ENCODE measurements at places on chromosomes 6 and 20.

DNA sequence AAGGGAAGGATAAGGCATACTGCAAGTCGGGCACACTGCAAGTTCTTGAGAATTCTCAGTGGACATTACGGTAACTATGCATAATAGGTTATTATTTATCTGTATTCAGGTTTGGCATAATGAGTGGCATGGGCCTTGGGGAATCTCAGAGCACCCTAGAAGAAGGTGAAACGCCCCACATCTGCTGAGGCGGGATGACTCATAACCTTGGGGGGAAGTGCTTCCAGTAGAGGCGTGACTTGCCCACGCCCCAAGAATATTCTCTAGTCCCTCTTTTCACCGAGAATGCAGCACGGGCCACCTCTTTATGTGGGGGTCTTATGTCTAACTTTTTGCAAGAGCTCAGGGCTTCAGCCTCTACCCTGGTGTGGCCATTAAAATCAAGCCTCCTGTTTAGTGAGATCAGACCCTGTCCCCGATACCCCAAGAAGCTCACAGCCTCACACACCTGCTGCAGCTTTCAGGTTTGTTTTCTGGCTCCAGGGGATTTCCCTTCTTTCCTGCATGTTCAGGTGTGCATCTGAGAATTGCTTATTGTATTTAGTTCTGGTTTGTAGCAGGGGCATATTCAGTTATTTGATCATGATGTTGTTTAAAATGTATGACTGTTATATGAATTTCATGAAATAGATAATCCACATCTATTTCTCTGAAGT, 19.1 kb downstream of the ZFP64 start:
- DNase-seq = no peak

DNA sequence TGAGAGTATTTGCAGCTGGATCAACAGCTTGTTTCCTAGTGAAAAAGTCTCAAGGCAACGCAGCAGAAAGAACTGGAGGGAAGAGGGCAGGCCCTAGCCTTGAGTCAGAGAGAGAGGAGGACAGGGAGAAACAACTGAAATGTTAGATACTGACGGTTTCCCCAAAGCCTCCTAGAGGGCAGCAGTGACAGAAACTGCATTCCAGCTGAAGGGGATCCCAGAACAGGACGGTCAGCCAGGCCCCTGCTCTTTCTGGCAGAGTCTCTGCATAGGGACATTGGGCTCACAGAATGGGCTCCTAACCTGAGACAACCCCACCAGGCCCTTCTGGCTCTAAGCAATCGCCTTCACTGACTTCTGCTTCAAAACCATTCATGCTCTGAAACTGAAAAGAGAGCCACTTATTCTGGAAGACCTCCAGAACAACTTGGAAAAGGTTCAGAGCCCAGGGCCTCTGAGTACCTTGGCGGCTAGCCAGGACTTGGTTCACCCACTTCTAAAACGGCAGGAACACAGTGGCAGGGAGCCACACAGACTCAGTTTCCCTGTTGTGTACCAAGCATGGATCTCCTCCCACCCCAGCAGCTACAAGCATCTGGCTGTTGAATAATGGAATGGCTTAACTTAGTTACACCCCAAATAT, 72.9 kb downstream of the PSMB1 start:
- DNase-seq = no peak

GRCh38 chr6:17933716-17934115, 53.7 kb downstream of the KIF13A start:
- no peak for DNase-seq

DNA sequence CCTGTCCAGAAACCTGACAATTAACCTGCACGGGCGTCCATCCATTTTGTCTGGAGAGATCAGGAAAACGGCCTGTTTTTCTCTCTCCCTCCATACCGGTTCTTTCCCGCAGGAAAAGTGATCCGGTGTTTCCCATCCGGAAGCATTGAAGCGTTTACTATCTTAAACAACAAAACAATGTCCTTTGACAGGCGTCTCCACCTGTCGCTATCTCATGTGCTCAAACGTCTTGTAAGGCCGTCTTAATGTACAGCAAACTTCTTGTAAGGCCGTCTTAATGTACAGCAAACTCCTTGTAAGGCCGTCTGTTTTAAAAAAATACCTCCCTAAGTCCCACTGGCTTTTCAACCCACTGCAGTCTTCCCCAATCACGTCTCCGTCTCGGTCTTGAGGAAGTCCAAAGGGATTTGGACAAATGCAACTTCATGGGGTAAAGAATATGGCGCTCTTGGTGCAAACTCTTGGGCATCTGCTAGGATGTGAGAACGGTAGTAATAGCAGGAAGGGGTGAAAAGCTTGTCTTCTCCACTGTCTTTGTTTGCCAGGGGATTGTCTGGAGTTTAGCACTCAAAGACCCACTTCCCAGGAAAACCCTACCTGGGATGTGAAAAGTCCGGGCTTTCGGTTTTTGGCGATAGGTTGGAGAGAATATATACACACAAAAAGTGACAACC, 29.9 kb upstream of the TRIM27 start:
- peak; percentile 21 for DNase-seq

GRCh38 chr6:106397431-106397830, 36.9 kb downstream of the CRYBG1 start:
- DNase-seq = no peak

DNA sequence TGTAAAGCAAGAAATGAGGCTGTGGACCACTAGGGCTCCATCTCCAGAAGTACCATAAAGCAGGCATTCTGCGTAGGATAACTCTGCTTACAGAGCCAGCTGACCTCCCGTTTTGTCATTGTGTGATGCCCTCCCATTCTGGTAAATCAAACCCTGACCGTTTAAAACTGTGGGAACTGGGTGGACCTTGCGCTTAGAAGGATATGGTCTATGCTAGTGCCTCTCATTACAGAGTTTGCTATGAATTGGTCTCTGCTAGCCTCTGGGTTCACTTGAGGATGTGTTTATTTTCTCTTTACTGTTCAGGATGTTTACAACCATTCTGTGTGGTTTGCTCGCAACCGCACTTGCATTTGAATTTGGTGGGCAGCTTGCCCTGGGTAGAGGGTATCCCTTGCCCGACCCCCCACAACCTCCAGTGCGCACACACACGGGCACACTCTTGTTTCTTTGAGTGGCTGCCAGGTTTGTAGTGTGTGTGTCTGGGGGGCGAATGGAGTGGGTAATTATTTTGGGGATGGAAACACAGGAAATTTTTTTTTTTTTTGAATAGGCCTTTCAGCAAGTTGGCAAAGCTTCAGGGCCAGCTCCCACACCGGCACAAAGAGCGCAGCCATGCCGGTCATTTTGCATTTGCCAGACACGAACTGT, 198.3 kb downstream of the JARID2 start:
- no peak for DNase-seq

- no peak for DNase-seq
These were observed 43.8 kb upstream of the AFDN start for GRCh38 chr6:167782698-167783517.

DNA sequence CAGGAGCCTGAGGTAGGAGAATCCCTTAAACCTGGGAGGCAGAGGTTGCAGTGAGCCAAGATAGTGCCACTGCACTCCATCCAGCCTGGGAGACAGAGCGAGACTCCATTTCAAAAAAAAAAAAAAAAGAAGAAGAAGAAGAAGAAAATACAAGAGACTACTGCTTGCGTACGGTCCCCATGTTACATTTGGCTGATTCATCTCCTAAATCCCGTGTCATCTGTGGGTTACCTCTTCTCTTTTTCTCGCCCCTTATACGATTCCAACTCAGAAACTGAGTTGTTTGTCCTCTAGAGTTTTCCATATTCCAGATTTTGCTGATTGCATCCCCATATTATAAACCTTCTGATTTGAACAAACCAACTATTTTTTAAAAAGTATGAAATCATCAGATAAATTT, 62.4 kb upstream of the NELFCD start:
- DNase-seq = no peak

- no peak for DNase-seq
These were observed 147.6 kb downstream of the KIF6 start for GRCh38 chr6:39577446-39578165.

DNA sequence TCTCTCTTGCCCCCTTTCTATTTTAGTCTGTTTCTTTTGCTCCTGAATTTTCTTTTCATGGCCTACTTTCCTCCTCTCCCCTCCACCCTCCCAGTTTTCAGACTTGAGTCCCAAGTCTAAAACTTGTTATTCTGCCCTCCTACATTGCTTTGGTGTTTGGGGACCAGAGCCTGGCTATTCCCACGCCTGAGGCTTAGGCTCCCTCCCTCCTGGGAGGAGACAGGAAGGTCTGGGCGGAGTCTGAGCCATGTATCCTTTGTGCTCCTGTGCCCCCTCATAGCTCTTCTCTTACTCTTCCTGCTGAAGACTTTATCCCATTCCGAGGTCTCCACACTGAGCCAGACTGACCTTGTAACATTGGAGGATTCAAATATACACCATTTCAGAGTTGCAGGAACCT, 69.5 kb downstream of the DAAM2 start:
- DNase-seq = no peak

DNA sequence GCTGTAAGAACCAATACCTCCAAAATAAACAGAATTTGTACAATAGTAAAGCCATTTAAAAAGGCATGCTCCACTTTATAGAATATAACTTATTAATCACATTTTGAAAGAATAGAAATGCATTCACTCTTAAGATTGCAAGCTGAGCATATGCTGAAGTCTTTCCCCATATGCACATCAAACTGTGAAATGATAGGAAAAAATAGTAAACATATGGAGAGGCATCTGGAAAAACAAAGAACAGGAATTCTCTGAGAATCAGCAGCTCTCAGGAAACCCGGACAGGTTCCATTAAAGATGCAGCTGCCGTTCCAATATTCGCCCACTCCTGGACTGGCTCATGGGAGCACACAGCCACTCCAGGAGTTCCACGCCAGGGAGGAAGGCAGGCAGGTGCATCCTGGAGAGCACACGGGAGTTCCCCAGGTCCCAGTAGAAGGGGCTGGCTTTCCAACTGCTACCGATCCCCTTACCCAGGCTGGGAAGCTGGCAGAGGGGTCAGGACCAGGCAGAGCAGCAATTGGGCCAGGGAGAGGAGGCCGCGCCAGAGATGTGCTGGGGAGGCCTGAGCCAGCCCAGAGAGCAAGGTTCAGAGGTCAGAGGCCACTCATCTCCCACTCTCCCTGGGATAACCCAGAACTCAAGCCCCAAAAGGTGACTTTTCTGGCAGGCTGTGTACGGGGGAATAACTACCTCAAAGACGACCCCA, 111.1 kb downstream of the DLL1 start:
- no peak for DNase-seq

DNA sequence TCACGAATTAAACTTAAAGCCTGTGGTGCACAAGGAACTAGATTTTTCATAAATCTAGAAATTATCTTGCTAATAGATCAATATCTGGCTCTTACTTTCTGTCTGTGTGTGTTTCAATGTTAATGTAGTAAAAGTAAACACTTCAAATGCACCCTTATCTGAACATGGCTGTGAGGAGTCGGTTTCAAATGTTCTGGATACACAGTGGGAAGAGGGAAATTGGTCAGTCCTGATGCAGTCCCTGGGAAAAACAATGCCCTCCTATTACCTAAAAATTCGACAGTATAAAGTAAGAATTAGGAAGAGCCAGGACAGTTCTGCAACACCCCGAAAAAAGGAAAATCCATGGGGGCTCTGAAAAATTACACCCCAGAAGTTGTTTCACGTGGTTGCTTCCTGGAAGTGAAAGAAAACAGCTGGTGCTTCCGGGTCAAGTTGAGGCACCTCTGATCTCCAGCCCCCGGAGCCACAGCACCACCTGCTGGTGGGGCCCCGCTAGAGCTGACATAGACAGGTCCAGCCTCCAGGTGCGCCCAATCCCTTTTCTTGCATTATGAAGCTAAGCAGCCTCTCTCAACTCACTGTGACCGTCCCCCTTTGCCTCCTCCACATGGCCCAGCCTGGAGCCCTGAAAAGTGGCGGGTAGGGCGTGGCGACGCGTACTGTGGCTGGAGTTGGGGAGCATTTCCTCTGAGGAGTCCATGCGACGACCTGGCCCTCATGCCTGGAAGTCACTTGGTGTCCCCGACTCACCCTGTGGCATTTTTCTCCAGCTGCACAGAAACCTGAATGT, 8.3 kb downstream of the SEMG2 start:
- DNase-seq = peak; percentile 17

DNA sequence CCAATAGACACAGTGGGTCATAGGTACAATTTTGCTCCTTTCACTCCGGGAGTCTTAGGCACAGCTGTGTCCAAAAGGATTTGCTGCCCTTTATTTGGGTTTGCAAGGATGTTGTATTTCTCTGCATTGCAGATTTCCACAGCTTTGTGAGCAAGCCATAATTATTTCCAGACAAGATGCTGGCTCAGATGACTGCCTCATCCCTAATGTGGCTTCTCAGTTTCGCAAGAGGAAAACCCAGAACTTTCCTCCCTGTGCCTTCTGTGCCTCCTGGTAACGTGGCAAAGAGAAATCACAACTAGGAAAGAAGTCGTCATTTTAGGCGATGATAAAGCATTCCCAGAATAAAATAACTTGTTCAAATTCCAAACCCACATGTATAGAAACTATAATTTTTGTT, 33.7 kb downstream of the FAM50B start:
- no peak for DNase-seq

- no peak for DNase-seq
These were observed 203.3 kb downstream of the BCAS1 start for GRCh38 chr20:53866794-53867740.

DNA sequence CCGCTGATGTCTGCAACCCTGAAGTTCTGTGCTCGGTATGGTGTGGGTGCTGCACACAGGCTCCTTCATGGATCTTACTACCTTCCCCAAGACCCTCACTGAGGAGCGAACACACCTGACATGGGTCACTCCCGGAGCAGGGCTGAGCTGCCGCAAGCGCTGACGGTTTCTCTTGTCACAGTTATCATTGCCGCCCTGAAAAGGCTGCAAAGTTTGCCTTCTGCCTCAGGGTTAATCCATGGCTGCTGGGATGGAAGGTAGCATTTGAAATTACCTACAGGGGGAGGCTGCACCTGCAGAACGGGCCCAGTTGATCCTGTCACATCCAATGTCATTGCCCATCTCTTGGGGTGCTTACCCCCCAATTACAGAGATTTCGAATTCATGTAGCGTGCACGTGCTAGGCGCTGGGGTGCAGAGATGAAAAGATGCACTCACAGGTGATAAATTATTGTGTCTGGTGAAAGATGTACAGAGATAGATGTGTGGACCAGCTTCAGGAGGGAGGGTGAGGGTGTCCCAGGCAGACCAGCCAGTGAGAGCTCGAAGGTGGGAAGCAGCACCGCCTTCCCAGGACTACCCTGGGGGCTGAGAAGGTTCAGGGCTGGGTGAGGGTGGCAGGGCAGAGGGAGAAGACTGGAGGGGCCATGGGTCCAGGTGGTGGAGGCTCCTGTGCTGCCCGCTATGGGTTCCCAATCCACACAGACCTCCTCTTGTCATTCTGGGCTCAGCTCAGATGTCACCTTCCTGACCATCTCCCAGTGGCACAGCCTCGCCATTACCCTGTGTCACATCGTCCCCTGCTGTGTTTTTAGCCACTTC, 120.1 kb downstream of the SYCP2 start:
- no peak for DNase-seq

Data from endothelial cell (in vitro differentiated cells).